SJCRH30 (cell line): ENCODE measurements at places on chromosomes 12 and 14. TPM values are rescaled to one million over a fixed set of nuclear protein-coding genes. Genes with fewer than 3 reads are reported as not detected.

NDUFA9 gene
- 103 and 125 TPM in 2 replicates for total RNA-seq

TPH2 gene
- total RNA-seq = not detected in 2 replicates

- no peaks in the 10 kb centered on the region for H3K4me1 ChIP-seq
- no peaks in the 10 kb centered on the region for H3K27me3 ChIP-seq
- no peak overlapping the region for H3K4me3 ChIP-seq
- DNase-seq = peak; percentile 33
- H3K36me3 ChIP-seq = no peaks in the 10 kb centered on the region
These were observed 566.1 kb downstream of the BCL11B start for GRCh38 chr14:98705871-98706300.

GRCh38 chr12:29012673-29013072 lies 136.4 kb upstream of the FAR2 start:
- no peaks in the 10 kb centered on the region for H3K36me3 ChIP-seq
- no peak overlapping the region for H3K4me3 ChIP-seq
- no peaks in the 10 kb centered on the region for H3K4me1 ChIP-seq
- no peak overlapping the region for H3K27ac ChIP-seq
- no peak for DNase-seq

CLEC4A gene
- total RNA-seq = 0.10 and 0.36 TPM in 2 replicates
